ENCODE measurements at places on chromosomes 5 and 9.
A peak's percentile ranks its signal among the peaks of the same experiment; 100 is the strongest.

DNA sequence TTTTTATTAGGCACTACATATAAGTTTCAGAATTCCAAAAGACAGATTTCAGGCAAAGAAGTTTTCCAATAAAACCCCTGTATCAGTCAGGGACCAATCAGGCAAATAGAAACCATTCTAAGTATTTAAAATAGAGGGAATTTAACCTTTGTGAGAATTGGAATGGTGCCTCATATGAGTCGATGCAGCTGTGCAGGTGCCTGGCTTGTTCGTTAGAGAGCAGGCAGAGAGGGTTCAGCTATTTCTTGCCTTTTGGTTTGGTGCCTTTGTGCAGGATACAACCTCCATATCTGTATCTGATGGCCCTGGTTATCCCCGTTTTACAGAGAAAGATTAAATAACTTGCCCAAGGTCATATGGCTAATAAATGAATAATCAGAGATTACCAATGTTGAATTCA, 6.0 kb upstream of the DDX4 start:
- no peak for DNase-seq

DNA sequence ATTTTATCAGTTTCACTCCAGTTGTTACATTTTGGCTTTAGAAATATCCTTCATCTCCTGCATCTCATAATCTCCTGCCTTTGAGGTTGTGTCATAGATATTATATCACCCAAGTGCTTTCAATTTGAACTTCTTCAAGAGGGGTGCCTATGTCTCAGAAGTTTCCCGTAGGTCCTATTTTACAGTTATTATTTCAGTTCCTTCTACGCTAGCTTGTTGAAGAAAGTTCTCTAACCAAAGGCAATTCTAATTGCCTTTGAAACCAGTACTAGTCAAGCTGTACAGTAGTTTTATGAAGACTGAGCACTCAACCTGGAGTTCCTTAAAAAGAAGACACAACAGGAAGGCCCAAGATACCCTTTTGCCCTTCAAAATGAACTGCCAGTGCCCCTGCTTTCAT, 116.4 kb downstream of the ZCCHC7 start:
- no peak for DNase-seq

GRCh38 chr5:134136771-134137170, 22.3 kb downstream of the TCF7 start:
- DNase-seq: no peak

DNA sequence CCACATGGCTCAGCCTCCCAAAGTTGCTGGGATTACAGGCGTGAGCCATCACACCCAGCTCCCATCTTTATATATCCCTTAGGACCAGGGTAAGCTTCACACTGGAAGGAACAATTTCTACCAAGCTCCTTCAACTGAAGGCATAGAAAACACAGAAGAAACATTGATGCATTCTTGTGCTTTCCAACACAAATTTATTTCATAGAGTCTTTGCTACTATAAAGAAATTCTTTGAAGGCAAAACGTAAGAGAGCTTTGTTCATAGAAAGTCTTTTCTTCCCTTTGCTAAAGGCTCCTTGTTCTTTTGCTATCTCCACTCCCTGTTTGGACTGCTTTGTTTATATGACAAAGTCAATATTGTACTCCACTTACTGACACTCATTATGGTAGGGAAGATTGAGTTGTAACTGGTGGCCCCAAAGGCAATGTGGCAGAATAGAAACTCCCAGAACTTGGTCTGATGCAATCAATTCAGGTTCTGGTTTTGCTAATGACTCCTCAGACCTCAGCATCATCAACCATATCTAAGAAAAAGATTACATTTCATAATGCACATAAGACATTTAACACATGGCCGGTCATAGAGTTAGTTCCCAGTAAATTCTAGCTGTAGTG, 97.4 kb upstream of the CLINT1 start:
- DNase-seq: no peak

GRCh38 chr9:83706676-83707517, 861 bp downstream of the UBQLN1 start:
- peak; percentile 32 for DNase-seq

DNA sequence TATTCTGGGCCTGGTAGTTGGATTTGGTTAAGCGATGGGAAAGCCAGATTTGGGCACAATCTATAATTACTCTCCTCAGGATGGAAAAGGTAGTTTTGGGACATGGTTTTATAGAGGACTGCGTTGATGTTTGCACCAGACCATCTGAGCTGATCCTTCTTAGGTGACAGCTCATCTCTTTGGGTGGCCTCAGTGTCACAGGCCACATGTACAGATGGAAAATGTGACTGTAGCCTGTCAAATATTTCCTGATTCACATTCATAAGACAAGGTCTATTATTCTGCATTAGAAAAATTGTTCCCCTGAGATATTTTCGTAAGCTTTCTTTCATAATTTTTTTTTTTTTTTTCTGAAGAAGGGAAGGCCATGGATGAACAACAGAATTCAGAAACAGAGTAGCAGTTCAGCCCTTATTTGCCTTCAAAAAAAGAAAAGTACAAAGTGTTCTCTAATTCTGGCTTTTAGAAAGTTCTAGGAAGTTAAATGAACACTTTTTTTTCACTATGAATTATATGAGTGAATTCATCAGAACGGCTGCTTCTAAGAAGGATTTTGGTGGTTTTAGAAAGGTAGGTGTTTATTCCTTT, 81.0 kb downstream of the NNT start:
- DNase-seq: no peak
